Spinal cord (tissue), 10 donors: ENCODE measurements at places on chromosomes 5 and 9.

DNA sequence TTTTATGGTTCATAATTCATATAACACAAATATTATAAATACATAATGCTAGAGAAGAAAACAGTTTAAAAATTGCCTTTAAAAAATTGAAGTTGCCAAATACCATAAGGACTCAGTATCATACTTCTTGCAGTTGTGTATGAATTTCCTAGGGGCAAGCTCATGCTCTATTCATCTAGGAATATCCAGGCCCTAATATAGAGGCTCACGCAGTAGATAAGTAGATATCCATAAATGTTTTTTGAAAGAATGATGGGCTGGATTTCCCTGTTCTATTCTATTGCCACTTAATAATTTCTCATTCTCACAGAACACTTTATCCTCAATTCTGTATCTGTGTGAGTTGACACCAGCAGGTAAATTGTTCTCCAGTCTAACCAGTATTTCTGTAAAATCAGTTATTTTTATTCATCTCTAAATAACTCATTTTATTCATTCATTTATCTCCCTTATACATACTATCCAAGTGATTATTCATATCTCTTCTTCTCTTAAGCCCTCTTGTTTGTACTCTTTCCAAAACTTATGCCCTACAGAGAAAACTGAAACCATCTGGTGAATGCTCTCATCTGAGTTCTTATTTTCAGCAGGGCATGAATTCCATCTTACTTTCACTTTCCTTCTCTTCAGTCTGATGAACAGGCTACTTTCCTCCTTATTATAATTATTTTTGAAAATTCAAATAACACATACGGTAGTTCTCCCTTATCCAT lies 97.1 kb downstream of the SLC44A1 start:
- DNase-seq = no peak

DNA sequence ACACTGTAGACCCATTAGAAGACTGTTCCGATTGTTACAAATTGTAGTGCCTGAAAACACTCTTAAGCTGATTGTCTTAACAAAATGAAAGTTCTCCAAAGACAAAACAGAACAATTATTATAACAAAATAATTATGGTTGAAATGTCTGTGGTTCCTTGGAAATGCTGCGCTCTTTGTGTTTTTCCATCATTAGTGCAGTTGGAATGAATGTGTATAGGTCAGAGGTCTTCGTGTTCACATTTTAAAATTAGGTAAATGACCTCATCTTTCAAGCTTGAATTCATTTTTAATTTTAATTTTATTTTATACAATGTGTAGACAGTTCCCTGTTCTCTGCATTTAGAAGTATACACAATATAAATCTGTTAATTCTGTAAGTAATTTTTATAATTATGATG lies 56.7 kb upstream of the NXNL2 start:
- DNase-seq = no peak

GRCh38 chr9:135951889-135952663 lies 9.1 kb downstream of the UBAC1 start:
- no peak for DNase-seq

- DNase-seq = no peak
Observed at GRCh38 chr9:14373336-14373666, 59.4 kb upstream of the NFIB start.

- DNase-seq = no peak
Observed at GRCh38 chr9:1732670-1733069, 282.5 kb upstream of the SMARCA2 start.

- no peak for DNase-seq
Observed at GRCh38 chr5:173753307-173754168, 134.6 kb upstream of the CPEB4 start.

DNA sequence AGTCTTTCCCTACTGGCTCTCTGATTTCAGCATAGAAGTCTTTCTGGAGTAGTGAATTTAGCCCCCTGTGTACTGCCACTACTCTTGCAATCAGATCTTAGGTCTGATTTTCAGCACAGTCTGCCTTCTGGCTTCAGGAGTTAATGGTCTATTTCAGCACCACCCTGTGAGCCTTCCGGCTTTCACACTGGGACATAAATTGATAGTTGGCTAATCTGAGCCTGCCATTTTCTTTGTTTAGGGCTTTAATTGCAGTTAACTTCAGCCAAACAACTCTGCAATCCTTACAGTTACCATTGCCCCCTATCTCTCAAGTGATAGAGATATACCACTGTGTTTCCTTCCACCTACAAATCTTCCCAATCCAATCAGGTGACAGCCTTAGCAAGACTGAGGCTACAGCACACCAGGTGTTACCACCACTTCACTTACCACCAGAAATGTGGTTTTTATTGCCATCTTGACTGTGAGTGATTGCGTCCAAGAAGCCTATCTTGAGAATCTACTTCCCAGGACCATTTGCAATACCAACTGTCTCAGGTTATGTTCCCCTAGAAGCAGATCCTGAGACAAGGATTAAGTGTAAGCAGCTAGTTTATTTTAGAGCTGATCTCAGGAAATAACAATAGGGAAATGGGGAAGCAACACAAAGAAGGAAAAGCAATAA lies 51.9 kb upstream of the NEK6 start:
- no peak for DNase-seq

- DNase-seq = no peak
Observed at GRCh38 chr9:97109194-97109811, 70.4 kb upstream of the CTSV start.
